Sigmoid colon (tissue), 7 donors: ENCODE measurements at places on chromosomes 7 and 10. TPM values are rescaled to one million over a fixed set of nuclear protein-coding genes. Genes with fewer than 3 reads are reported as not detected.
A peak's percentile ranks its signal among the peaks of the same experiment; 100 is the strongest.

The FXYD4 gene
- not detected for total RNA-seq

DNA sequence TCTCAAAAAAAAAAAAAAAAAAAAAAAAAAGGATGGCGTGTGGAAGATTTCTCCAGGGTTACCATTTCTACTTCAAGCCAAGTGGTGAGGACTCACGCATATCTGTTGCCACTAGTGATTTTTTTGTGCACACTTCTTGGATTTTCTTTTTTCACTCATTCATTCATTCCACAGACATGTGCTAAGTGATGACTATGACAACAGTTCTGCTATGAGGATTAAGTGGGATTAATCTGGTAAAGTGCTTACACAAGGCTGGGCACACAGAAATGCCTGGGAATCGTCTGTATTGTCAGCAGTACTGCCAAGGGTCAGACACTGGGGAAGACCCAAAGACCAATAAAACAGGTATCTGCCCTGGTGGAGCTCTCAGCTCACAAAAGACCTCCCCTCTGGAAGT is 6.3 kb upstream of the OPN1SW start:
- H3K27ac ChIP-seq = peak overlapping the region; percentile 86
- no peaks in the 10 kb centered on the region for H3K27me3 ChIP-seq
- H3K4me3 ChIP-seq = no peak overlapping the region

DNA sequence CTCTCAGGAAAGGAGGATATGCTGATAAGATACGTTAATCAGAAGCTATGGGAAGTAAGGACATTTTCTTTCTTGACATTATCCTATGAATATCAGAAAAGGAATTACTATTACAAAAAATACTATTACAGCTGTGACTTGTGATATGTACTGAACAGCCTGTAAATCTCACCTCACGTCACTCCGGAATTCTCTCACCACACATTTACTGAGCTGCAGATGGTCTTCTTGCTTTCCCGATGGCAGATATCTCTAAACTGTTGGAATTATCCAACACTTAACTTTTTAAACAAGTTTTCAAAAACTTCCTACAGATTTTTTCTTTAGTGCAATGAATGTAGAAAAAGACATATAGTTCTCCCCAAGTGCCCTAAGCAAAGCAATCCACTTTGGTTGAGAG is 313.4 kb downstream of the GPR37 start:
- H3K27ac ChIP-seq = no peak overlapping the region
- no peaks in the 10 kb centered on the region for H3K27me3 ChIP-seq
- DNase-seq = no peak
- H3K36me3 ChIP-seq = no peaks in the 10 kb centered on the region

DNA sequence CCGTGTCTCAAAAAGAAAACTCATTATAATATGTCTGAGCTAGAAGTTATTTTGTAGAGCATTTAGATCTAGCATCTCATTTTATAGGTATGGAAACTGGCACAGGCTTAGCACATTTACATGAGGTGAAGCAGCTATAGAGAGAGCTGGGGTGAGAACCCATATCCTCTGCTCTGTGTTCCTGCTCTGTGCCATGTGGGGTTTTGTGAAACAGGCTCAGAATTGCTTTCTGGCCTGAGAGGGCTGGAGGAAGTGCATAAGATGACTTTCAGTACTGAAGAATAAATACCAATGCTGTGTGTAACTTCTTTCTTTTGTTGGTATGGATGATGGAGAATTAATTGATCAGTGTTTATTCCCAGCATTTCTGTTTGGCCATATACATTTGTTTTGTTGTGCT is 159.1 kb downstream of the LRRC4 start:
- H3K27me3 ChIP-seq = no peaks in the 10 kb centered on the region
- no peak overlapping the region for H3K4me3 ChIP-seq
- no peaks in the 10 kb centered on the region for H3K4me1 ChIP-seq
- H3K36me3 ChIP-seq = no peaks in the 10 kb centered on the region

DNA sequence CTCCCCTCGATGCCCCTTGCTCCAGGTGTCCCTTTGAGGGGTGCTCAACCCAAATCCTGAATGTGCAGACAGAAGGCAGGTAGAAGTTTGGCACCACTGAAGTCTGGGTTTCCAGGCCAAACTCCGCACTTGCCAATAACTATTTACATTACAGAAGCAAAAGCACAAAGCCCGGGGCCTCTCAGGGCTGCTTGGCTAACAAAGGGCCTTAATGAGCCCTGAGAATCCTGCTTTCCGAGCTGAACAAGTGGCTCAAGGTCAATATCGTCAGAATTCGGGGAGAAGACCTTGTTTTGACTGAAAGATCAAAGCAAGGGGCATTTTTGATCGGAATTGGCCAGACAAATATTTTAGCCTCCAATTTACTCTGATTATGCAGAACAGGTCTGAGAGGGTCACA is 189.9 kb downstream of the HERPUD2 start:
- no peak for DNase-seq
- no peaks in the 10 kb centered on the region for H3K27me3 ChIP-seq
- no peak overlapping the region for H3K27ac ChIP-seq
- H3K4me3 ChIP-seq = no peak overlapping the region
- H3K4me1 ChIP-seq = no peaks in the 10 kb centered on the region

GRCh38 chr10:71512761-71513539 is 116.2 kb downstream of the CDH23 start:
- no peak overlapping the region for H3K4me3 ChIP-seq
- DNase-seq = no peak
- no peak overlapping the region for H3K27ac ChIP-seq
- H3K27me3 ChIP-seq = no peaks in the 10 kb centered on the region
- no peaks in the 10 kb centered on the region for H3K36me3 ChIP-seq

DNA sequence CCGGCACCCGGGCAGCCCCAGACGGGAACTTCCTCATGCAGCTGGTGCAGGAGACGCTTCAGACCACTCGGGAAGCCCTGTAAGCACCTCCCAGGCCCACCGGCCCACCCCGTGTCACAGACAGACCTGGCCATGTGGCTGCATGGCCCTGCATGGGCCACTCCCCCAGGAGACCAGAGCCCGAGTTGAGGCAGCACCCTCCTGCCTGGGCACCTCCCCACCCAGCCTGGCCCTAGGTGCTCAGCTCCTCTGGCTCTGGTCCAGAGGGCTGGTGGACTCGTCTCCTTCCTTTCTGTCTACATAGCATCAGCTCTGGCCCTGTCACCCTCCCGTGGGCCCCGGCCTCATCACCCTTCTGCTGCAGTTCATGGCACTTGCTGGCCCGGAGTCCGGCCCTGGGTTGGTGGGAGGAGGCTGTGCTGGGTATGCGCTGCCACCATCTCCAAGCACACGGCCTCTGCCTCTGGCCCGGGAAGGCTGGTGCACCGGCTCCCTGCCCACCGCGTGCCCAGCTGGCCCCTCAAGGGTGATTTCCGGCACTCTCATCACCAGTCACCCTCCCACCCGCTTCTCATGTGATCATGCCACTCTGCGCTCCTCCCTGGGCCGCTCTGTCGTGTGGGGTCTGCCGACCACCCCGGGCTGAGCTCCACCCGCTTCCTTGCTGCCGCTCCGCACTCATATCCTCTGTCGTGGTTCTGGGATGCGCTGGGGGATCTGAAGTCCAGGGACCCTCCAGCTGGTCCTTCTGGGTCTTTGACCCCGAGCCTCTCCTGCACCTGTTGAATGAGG is 53.1 kb upstream of the DPYSL4 start:
- H3K36me3 ChIP-seq = peaks cover 4% of the 10 kb centered on the region
- H3K27ac ChIP-seq = no peak overlapping the region
- no peaks in the 10 kb centered on the region for H3K27me3 ChIP-seq
- DNase-seq = peak; percentile 55
